ENCODE measurements at places on chromosomes 16 and 17.

GRCh38 chr17:72234985-72235384, 114.2 kb downstream of the SOX9 start:
- DNase-seq = no peak

- no peak for DNase-seq
These were observed 68.7 kb downstream of the BANP start for GRCh38 chr16:88019821-88020515.

DNA sequence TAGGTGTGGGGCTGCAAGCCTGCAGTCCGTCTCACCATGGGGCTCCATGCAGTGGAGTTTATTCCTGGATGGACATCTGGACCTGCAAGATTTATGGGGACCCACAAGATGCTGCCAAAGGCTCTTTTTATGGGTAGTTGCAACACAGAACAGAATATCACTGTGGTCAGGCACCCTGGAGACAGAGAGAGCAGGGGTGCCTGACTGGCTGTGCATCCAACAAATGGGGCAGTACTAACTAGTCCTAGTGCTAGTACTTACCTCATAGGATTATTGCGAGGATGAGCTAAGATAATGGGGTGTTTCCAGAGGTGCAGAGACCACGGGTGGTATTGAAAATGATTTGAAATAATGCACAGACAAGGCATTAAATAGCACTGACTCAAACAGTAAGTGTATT, 42.4 kb upstream of the MMP2 start:
- DNase-seq = no peak

DNA sequence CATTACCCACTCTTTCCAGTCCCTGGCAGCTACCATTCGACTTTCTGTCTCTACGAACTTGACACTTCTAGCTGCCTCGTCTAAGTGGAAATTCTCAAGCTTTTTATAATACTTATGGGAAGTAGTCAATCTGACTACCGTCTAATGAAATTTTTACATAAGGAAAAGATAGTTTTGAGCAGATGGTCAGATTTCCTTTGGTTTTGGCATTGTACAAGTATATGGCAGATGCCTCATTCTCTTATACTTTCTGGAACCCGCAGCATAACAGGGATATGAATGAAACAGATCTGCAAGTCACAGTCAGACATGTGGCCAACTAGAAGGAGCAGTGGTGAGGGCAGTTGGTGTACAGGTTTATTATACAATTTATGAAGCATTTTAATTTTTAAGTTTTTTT, 146.0 kb downstream of the PITPNC1 start:
- no peak for DNase-seq

DNA sequence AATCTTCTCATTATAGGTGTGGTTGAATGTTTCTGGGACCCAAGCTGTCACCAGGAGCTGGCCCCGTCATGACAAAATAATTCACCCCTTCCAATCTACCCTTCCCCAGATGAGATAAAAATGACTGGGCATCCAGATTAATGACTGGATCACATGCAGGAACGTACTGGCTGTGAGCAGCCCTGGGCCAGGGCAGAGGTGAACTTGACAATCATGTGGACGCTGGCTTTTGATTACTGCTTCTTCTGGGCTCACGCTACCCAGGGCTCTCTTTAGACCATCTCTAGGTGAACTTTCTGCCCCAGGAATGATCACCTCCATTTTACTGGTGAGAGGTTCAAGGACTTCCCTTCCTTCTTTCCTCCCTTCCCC, 18.3 kb downstream of the CBX4 start:
- DNase-seq = no peak

DNA sequence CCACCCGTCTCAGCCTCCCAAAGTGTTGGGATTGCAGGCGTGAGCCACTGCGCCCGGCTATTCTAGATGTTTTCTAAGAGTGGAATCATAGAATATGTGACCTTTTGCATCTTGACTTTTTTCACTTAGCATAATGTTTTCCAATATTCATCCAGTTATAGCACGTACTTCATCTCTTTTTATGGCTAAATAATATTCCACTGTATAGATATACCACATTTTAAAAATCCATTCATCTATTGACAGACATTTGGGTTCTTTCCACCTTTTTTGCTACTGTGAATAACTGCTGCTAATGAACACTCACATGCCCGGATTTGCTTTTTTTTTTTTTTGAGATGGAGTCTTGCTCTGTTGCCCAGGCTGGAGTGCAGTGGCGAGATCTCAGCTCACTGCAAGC, 3.2 kb upstream of the EIF5A start:
- DNase-seq = no peak

- no peak for DNase-seq
These were observed 67.3 kb downstream of the CNGB1 start for GRCh38 chr16:57903656-57904055.

- DNase-seq = no peak
These were observed 54.0 kb downstream of the CNGB1 start for GRCh38 chr16:57916735-57917438.

GRCh38 chr17:5226940-5227878, 7.5 kb downstream of the SCIMP start:
- no peak for DNase-seq

GRCh38 chr17:74959826-74960515, 12.6 kb downstream of the HID1 start:
- DNase-seq = no peak

GRCh38 chr16:12548270-12548983, 255.3 kb downstream of the CPPED1 start:
- no peak for DNase-seq

DNA sequence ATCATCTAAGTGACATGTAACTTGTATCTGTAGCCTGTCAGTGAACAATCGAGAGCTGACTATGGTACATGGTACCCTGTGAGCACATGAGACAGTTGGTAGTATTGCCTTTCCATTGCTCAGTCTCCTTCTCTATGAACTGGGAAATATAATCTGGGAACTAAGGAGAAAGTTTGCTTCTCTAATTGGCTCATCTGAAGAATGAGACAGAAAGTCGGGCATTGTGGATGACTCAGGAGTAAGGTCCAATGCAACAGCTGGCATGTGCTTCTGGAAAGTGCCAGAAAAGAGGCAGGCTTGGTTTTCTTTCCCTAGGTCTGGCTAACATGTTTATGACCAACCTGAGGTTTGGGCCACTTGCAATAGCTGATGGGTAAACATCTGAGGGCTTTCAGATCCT, 51.9 kb downstream of the ZZEF1 start:
- DNase-seq = no peak

DNA sequence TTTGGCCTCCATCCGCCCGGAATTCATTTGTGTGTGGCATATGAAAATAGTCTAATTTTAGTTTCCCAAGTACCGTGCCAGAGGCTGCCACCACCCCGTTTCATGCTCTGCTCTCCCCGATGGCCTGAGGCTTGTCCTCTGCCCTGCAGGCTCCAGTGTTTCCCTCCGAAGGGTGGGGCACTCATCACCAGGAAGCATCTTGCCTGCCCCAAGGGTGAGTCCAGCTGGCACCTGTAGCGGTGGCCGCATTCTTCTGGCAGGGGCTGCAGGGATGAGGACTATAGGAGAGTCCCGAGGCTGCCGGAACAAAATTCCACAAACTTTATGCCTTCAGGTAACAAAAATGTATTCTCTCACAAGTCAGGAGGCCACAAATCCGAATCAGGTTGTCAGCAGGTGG, 23.1 kb upstream of the CMIP start:
- no peak for DNase-seq

DNA sequence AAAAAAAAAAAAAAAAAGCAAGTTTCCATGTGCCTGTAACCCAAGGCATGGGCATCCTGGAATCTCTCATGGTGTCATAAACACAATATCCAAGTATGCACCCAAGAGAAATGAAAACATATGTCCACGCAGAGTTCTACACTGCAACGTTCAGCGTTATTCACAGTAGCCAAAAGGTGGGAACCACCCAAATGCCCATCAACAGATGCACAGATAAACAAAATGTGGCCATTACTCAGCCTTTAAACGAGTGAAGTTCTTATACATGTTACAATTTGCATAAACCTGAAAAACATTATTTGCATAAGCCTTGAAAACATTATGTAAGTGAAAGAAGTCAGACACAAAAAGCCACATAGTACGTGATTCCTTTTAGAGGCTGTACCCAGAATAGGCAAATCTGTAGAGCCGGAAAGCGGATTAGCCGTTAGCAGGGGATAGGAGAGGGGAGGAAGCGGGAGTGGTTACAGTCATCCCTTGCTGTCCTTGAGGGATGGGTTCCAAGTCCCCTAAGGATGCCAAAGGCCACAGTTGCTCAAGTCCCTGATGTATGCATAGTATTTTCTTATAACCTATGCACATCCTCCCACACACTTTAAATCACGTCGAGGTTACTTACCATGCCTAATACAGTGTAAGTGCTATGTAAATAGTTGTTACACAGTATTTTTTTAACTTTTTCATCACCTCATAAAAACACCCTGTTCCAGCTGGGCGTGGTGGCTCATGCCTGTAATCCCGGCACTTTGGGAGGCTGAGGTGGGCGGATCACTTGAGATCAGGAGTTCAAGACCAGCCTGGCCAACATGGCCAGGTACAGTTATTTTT, 47.3 kb upstream of the DNAH17 start:
- no peak for DNase-seq

DNA sequence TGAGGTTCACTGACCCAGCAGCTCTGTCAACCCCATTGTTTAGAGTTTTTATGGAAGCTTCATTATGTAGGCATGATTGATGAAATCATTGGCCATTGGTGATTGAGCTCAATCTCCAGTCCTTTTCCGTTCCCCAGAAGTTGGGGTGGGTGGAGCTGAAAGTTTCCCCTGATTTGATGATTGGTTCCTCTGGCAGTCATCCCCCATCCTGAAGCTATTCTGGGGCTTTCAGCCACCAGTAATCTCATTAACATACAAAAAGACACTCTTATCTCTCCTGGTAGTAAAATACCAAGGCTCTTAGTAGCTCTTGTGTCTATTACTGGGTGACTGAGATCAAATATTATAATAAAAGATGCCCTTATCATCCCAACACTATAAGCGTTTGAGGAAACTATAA, 67.1 kb downstream of the TANC2 start:
- no peak for DNase-seq

GRCh38 chr17:43723697-43724359, 34.8 kb downstream of the SOST start:
- DNase-seq = no peak

GRCh38 chr16:49911430-49911829, 55.5 kb upstream of the ZNF423 start:
- DNase-seq = no peak

DNA sequence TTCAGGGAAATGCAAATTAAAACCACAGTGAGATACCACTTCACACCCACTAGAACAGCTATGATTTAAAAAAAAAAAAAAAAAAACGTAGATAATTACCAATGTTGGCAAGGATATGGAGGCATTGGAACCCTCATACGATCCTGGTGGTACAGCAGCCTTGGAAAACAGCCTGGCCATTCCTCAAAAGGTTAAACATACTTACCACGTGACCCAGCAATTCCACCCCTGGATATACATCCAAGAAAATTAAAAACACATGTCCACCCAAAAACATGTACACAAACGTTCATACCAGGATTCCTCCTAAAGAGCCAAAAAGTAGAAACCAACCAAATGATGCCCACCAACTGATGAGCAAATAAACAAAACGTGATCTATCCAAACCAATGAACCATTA, 68.1 kb downstream of the GAS7 start:
- DNase-seq = no peak

DNA sequence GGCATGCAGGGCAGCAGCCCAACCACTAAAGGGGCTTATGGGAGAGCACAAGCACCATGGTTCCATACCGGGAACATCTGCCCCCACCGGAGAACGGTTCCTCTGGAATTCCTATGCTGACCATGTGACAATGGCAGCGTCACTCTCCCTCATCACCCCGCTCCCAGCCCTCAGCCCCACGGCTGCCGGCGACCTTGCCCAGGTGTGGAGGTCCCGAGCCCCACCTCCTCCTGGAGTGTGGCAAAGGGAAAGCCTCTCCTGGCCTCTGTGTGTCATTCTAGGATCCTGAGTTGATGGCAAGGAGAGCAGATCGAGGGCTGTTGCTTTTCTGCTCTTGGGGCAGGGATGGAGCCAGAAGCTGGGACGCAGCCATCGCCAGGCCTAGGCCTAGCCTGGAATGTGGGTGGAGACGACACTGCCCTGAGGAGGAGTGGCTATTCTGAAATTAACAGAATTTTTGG, 17.8 kb upstream of the RNPS1 start:
- no peak for DNase-seq

- DNase-seq = peak; percentile 46
These were observed 147.2 kb downstream of the SPECC1 start for GRCh38 chr17:20156196-20157000.

DNA sequence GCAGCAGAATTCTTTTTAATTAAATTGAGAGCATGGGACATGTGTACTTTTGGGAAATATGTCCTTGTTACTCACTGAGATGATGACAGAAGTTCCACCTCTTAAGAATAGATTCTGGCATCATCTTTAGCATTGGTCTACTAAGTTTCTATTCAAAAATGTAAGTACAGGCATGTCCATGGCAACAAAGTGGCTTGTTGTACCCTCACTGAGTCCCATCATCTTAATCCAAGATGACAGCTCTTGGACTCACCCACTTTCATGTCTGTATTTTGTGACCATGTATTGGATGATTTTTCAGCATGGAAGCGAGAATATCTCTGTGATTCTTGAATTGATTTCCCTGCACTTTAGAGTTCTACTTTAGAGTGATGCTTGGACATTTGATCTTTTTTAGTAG, 33.1 kb upstream of the NAGLU start:
- DNase-seq = no peak

Data from testis (tissue), 5 donors.